Right ventricle myocardium superior (tissue), 1 donor: ENCODE measurements at places on chromosomes 2 and 18. TPM values are rescaled to one million over a fixed set of nuclear protein-coding genes. Genes with fewer than 3 reads are reported as not detected.

DNA sequence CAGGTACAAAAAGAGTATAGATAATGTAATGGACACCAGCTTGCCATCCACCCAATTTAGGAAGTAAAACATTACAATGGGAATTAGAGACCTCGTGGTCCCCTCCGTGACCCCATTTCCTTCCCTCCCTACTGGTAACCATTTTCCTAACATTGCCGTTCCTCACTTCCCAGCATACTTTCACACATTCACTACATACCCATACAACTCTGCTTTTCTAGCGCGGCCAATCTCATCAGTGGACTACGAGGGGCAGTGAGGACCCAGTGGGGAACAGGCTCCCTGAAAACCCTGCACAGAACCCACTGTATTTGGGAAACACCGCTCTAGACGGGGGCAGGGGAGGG lies 1.1 kb downstream of the ENOSF1 start:
- DNase-seq: no peak

DNA sequence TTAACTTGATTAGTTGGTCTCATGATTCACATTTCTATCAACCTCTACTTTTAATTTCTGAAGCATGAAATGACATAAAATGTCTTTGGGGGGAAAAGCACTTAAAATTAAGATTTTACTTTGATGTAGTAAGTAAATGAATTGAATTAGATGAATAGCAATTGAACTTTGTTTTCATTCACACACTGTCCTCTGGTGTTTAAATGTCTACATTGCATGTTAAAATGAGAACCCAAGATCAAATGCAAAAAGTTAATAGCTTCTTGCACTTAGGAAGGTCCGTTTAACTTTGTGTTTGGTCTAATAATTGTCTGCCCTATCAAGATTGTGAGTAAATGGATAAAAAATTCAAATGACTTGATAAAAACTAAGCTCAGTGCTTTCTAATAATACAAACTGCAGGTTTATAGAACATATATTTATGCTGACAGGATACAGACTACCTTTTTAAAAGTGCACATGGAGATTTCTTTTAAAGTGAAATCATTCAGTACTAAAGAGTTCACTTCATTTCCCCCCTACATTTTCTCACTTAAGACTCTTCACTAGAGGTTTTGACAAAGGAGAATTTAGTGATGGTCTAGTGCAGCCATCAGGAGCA lies 156.2 kb upstream of the NABP1 start:
- no peak for DNase-seq

GRCh38 chr2:3075991-3076340 lies 301.7 kb downstream of the EIPR1 start:
- DNase-seq: no peak

- DNase-seq: no peak
Observed at GRCh38 chr2:163692081-163692480, 43.7 kb downstream of the FIGN start.

The ADD2 gene
- 2.0 TPM for total RNA-seq

The MAT2A gene
- 116 TPM for total RNA-seq

The LRRC30 gene
- total RNA-seq: not detected

The BMP10 gene
- total RNA-seq: not detected

The CAB39 gene
- 80.9 TPM for total RNA-seq

The FSHR gene
- total RNA-seq: 0.46 TPM

The CGREF1 gene
- total RNA-seq: 1.4 TPM

The RBM43 gene
- total RNA-seq: 1.6 TPM
